ENCODE measurements at places on chromosomes 13 and 19.

- no peak for DNase-seq
Measured at GRCh38 chr19:41935760-41936415, 7.6 kb upstream of the ERFL start.

GRCh38 chr19:7927605-7928333, 1.8 kb upstream of the CTXN1 start:
- no peak for DNase-seq

- no peak for DNase-seq
Measured at GRCh38 chr19:49011194-49011593, 5.7 kb downstream of the LHB start.

- no peak for DNase-seq
Measured at GRCh38 chr13:60312851-60313505, 84.0 kb upstream of the TDRD3 start.

DNA sequence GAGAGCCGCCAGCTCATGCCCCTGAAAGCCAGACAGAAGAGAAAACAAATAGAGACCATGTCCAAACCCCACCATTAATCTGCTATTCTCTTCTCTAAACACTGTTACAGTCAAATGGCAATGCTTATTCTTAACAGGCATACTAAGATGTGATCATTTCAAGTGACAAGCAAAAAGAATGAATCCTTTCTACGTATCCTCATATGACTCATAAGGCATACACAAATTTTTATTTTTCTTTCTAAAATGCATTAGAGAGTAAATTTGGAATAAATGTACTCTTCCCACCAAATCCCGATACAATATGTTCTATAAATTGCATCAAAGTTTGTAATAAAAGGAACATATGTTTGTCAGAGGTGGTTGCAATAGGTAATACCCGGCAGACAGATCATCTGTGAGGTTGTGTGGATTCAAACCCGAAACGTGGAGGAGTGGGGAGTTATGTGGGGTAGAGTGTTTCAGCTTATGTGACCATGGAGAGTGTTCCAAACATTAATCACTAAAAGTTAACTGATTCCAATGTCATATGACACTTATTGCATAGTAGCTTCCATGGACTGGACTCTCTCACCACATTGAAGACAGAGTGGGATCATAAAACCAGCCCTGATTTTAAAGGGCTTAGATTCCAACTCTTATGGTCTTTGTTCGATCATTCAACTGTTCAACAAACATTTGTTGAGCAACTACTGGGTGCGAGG, 213.1 kb downstream of the DCLK1 start:
- no peak for DNase-seq

GRCh38 chr13:20363172-20363571, 131.1 kb upstream of the GJB6 start:
- no peak for DNase-seq

Data from stimulated activated CD8-positive, alpha-beta memory T cell treated with anti-CD3 and anti-CD28 coated beads, Interleukin-4, amount 100 ng/mL, for 1 hour (primary cell).